NCI-H1048 (cell line): ENCODE measurements at places on chromosomes 12 and 14.

DNA sequence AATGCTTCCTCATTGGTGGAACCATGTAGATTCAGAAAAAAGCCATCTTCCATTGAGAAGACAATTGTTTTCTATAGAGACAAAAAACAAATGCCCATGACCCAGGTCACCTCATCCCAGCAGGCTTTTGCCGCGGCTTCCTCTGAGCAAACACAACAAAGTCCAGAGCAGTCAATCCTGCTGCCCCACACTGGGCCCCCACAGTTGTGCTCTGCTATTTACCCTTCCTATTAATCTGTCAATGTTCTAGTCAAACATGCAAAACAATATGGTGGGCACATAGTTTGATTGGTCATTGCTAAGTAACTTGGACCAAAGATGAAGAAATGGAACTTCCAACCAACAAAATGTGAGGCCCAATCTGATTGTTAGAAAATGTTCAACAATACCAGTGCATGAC, 20.7 kb downstream of the C12orf42 start:
- no peak for DNase-seq

DNA sequence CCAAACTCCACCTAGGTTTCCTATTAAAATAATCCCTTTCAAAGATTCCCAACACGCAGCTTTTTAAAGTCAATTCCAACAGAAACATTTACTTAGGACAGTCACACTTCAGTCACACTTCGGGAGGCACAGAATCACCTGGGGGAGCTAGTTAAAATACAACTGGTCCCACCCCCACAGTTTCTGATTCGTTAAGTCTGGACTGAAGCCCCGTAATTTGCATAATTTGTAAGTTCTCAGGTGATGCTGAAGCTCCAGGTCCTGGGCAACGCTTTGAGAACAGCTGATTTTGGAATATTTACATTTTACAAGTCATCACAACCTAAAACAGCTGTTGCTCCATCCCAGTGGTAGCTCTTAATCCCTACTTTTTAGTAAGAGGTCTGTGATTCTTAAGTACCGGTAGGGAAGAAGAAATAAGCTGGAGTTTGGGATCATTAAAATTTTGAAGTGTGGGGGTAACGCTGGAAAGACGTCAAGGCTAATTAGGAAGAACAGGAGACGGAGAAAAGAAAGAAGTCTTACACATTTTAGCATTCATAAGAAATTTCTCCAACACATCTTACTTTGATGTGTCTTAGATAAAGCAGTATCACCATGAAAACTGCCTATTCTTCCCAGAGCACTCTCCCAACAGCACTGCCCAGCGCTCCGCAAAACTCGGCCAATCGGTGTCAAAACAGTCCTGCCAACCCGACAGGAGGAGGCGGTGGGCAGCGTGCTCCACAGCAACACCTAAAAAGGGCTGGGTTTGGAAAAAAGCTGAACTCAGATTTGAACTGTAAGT, 1.1 kb downstream of the IPO8 start:
- no peak for DNase-seq

DNA sequence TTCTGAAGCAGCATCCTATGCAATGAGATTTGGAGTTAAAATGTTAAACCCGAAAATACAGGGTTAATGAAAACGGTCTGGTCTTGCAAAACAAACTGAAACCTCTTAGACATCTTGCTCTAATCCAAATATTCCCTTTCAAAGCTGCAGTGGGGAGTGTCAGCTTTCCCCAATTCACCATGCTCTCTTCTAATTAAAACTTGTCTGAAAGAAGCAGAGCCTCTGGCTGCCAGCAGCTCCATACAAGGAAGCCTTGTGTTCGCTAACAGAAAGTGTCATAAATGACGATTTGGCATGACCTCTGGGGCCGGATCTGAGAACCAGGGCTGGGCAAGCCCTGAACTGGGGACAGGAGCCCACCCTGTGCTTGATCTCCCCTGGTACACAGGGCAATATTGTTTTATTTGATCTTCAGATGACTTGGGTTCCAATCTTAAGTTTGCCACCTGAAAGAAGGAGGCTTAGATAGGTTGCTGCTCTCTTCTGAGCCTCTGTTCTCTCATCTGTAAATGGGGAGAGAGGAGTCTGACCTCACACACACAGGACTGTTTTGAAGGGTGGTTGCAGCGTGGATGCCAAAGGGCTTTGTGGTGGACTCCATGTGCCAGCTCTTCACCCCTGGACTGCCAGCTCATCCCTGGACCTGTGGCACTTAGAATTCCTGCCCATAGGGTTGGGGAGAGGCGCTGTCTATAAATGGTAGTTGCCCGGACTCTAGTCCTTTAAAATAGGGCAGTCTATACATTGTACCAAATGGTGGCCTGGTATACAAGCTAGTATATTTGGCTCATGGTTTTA, 7.8 kb downstream of the KMT5A start:
- DNase-seq = no peak

- peak; percentile 37 for DNase-seq
Observed at GRCh38 chr12:6827437-6827911, 733 bp upstream of the P3H3 start.

DNA sequence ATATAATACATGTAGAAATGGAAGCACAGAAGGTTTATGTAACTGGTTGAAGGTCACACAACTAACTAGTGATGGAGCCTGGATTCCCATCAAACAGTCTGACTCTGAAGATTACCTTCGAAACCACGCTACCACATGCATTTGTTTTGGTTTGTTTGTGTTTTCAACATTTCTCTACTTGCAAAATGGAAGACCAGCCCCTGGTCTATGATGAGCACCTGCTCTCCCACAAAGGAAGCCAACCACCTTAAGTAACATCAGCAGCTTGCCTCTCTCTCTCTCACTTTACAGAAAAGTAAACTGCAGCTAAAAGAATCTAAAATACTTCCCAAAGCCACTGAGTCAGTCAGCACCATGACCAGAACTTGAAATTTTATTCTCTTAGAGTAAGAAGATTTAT, 186.9 kb upstream of the TMPO start:
- DNase-seq = no peak

DNA sequence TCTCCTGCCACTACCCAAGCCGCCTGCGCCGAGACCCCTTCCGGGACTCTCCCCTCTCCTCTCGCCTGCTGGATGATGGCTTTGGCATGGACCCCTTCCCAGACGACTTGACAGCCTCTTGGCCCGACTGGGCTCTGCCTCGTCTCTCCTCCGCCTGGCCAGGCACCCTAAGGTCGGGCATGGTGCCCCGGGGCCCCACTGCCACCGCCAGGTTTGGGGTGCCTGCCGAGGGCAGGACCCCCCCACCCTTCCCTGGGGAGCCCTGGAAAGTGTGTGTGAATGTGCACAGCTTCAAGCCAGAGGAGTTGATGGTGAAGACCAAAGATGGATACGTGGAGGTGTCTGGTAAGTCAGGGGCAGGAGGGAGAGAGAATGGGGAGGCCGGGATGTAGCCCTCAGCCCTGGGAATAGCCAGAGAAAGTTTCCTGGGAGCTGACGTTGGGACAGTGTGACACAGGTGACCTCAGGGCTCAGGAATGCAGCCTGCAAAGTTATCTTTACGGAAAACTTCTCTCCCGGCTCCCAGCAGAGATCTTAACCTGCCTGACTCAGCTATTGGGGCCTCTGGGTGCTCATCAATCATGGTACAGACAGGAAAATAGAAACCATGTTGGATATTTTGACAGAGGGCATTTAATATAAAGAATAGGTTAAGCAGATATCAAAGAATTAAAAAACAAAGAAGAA, 747 bp downstream of the HSPB8 start:
- DNase-seq = no peak

GRCh38 chr12:63170321-63170720, 19.3 kb upstream of the AVPR1A start:
- DNase-seq = no peak

DNA sequence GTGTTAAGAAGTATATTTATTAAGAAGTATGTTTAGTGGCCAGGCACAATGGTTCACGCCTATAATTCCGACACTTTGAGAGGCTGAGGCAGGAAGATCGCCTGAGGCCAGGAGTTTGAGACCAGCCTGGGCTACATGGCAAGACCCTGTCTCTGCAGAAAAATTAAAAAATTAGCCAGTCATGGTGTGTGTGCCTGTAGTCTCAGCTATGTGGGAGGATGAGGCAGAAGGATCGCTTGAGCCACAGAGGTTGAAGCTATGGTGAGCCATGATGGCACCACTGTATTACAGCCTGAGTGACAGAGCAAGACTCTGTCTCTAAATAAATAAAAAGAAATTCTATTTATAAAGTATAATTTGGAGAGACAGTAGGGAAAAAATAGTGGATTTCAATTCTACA, 20.3 kb downstream of the R3HDM2 start:
- DNase-seq = no peak

DNA sequence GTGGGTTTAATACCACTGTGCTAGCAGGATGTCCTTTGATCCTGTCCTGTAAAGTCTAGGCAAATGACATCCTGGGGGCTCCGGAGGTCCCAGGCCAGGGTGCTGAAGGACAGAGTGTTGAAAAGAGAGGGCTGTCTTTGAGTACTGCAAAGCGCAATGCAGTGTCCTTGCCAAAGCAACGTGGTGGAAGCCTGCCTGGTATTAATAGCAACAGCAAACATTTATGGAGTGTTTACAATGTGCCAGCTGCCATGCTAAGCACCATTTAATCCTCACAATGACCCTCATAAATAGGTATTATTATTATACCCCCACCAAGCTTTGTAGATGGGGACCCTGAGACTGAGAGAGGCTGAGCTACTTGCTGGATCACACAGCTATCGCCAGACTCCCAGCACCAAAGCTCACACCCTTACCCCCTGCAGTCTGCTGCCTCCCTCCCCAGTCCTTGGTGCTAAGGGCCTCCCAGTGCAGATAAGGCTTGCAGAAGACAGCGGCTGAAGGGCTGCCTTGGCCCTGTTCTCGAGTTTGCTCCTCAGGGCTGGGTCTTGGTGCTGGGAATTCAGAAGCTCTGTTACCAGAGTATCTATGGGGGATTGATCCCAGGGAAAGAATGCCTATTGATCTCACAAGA, 427.7 kb downstream of the FUT8 start:
- DNase-seq = no peak

- DNase-seq = no peak
Observed at GRCh38 chr12:58889557-58889956, 30.7 kb downstream of the LRIG3 start.

GRCh38 chr12:124790650-124791400, 72.8 kb downstream of the SCARB1 start:
- no peak for DNase-seq

GRCh38 chr14:74218462-74218861, 20.8 kb upstream of the VSX2 start:
- DNase-seq = no peak

DNA sequence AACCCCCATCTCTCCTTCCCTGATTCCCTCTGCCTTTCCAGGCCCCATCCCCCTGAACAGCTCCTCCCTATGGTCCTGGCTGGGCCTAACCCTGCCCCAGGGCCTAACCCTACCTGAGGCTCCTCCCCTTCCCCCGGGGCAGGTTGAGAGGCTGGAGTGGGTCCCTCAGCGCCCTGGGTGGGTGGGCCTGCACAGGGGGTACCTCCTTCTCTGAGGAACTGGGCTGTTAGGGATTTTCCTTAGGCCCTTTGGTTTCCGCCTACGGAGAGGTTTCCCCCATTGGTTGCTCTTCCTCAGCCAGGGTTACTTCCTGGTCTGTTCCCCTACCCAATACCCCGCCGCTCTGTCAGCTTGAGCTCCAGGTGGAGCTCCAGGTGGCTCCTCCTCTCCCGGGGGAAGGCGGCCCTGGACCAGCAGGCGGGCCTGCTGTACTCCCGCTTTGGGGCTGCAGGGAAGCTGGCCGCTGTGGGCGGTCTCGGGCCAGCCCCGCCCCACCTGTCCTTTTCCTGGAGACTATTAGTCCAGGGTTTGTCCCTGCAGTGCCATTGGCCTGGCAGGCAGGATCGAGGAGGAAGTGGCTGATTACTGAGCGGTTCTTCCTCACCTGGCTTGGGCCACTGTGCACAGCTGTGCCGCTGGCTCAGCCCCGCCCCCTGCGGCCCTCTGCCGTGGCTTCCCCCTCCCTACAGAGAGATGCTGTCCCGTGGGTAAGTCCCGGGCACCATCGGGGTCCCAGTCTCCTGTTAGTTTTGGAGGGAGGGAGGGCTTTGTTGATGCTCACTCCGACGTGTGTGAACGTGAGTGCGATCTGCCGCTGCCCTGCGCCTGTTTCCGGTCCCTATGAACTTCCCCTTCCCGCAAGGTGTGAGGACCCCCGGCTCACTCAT, 2.5 kb downstream of the C12orf57 start:
- peak; percentile 86 for DNase-seq

GRCh38 chr14:99727096-99727870, 43.2 kb downstream of the CYP46A1 start:
- no peak for DNase-seq

- no peak for DNase-seq
Observed at GRCh38 chr12:40123496-40123895, 17.6 kb upstream of the SLC2A13 start.

DNA sequence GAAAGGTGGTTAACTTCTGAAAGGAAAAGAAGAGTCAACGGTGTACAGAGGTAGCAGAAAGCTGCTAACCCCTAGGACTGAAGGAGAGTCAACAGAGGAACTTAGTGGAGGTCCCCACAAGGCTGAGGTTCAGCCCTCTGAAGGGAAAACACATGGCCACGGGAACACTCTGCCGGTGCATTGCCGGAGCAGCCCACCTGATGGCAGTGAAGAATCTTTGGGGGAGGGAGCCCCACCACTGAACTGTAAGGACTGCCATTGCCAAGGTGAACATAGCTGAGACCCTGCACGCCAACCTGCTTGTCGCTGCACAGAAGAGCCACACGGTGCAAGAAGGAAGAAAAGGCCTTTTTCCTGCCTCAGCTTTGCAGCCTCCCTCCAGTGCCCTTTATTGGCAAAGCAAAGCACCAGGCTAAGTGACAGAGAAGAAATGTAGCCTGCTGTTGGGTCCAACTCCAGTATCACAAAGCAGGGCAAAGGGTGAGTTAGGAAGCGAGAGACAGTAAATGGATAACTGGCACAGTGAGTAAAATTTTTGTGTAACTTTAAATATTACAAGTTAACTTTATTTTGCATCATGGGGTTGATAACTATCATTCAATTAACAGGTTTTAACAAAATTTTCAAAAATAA, 76.9 kb downstream of the LIN52 start:
- no peak for DNase-seq

GRCh38 chr12:130288691-130289090, 49.0 kb upstream of the PIWIL1 start:
- DNase-seq = no peak

GRCh38 chr12:106271575-106272505, 24.0 kb upstream of the CKAP4 start:
- DNase-seq = peak; percentile 32

GRCh38 chr14:45247427-45247826, 5.6 kb downstream of the MIS18BP1 start:
- no peak for DNase-seq

DNA sequence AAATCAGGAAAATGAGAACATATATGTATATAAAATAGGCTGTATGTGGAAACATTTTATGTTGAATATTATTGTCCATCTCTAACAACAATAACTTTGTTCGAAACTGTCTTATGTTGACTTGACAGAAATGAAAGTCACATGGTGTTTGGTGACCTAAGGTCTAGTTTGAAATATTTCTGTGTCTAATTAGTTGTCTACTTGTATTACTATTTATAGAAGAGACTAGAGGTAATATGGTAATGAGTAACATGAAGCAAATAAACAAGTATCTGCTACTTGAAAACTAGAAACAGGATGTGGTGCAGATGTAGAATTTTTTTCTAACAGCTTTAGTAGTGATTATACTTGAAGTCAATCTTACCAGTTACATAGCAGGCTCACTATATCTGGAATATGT, 3.9 kb downstream of the GPHN start:
- DNase-seq = no peak
